ENCODE measurements at places on chromosomes 7 and 10. TPM values are rescaled to one million over a fixed set of nuclear protein-coding genes. Genes with fewer than 3 reads are reported as not detected.

The MLXIPL gene
- 1.5 TPM for total RNA-seq

The KNDC1 gene
- 2.4 TPM for total RNA-seq

The ABLIM1 gene
- total RNA-seq = 105 TPM

The CDC123 gene
- total RNA-seq = 114 TPM

The CFTR gene
- not detected for total RNA-seq

The SDK1 gene
- total RNA-seq = 1.5 TPM

The MINPP1 gene
- 12.3 TPM for total RNA-seq

The NKX2-3 gene
- not detected for total RNA-seq

The CALN1 gene
- not detected for total RNA-seq

The CYP3A5 gene
- 0.83 TPM for total RNA-seq

The MYPN gene
- total RNA-seq = 0.22 TPM

The PRSS58 gene
- not detected for total RNA-seq

The HABP2 gene
- total RNA-seq = not detected

The ANKRD7 gene
- not detected for total RNA-seq

The CFAP43 gene
- total RNA-seq = 0.25 TPM

The AS3MT gene
- total RNA-seq = 0.25 TPM

The ZRANB1 gene
- total RNA-seq = 23.2 TPM

The TMEM213 gene
- total RNA-seq = not detected

The MET gene
- 129 TPM for total RNA-seq

The OR2A42 gene
- not detected for total RNA-seq

The DPP6 gene
- not detected for total RNA-seq

The NEUROG3 gene
- not detected for total RNA-seq
